Islet precursor cell (in vitro differentiated cells): ENCODE measurements at places on chromosomes 6 and 20.
A peak's percentile ranks its signal among the peaks of the same experiment; 100 is the strongest.

GRCh38 chr6:166318649-166319600 is 10.7 kb upstream of the PRR18 start:
- DNase-seq, result no peak

- DNase-seq, result no peak
These were observed 175.8 kb upstream of the ARID1B start for GRCh38 chr6:156601152-156602065.

GRCh38 chr6:134074151-134075055 is 22.0 kb upstream of the SLC2A12 start:
- DNase-seq, result peak; percentile 74

GRCh38 chr6:40185486-40185885 is 251.2 kb upstream of the MOCS1 start:
- DNase-seq, result peak; percentile 12

GRCh38 chr6:113437566-113437965 is 419.6 kb upstream of the MARCKS start:
- no peak for DNase-seq

DNA sequence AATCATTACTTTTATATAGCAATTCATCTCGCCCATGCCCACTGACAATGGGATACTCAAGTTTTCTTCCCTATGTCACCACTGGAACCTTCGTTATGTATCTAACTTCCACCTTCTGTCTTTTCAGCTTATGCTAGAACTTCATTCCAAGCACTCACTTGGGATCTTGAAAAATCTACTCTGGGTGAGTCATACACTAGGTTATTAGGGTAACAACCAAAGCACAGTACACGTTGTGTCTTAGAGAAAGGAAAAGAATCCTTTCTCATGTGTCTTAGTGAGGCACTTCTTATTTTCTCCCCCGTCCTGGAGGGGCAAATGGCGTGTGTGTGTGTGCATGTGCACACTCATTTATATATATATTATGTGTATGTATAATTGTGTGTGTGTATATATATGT is 18.3 kb upstream of the FAM162B start:
- no peak for DNase-seq

DNA sequence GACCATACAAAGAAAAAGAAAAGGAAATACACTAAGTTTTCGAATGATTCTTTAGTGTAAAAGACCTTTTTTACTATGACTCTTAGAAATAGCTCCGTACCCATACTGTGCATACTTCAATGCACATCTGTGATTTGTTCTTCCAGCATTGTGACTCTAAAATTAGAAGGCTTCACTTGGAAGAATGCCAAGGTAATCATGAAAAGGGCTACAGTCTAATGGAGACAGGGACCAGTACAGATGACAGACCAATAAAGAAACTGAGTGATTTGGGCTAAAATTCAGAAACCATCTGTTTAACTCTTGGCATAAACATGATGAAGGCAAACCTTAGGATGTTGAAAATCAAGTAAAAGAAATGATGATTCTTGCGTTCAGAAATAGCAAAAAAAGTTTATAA is 46.3 kb downstream of the CYP39A1 start:
- no peak for DNase-seq

GRCh38 chr6:35302604-35303241 is 5.1 kb downstream of the DEF6 start:
- DNase-seq, result peak; percentile 88

DNA sequence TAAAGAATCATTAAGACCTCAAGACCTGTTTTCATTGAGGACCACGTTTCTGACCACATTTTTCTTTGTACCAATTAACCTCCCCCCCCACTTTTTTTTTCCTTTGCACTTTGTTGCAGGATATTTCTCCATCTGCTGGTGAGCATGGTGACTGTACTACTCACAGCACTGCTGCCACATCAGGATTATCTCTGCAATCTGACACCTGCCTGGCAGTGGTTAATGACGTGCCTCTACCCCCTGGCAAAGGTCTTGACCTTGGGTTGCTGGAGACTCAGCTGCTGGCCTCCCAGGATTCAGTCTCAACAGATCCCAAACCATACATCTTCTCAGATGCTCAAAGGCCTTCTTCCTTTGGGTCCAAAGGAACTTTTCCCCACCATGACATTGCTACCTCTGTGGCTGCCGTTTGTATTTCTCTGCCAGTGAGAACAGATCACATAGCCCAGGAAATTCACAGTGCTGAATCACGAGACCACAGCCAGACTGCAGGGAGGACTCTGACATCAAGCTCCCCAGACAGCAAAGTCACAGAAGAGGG is 46.6 kb upstream of the EDN3 start:
- DNase-seq, result no peak

DNA sequence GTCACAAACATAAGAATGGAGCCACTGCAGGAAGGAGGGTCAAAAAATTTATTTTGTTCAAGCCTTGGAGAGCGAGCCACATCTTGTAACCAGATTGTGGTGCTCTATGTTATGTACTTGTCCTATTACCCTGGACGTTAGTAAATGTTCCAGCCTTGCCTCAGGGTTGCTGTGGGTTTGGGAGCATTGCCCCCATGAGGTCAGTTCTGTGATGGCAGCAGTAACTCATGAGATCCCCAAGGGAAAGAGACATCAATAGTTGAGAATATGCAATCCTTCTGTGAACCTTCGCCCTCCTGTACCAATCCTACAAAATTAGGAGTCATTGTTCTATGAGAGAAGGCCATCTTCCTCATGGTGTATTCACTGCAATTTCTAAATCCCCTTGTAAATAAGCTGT is 16.4 kb upstream of the CFAP206 start:
- DNase-seq, result peak; percentile 84

DNA sequence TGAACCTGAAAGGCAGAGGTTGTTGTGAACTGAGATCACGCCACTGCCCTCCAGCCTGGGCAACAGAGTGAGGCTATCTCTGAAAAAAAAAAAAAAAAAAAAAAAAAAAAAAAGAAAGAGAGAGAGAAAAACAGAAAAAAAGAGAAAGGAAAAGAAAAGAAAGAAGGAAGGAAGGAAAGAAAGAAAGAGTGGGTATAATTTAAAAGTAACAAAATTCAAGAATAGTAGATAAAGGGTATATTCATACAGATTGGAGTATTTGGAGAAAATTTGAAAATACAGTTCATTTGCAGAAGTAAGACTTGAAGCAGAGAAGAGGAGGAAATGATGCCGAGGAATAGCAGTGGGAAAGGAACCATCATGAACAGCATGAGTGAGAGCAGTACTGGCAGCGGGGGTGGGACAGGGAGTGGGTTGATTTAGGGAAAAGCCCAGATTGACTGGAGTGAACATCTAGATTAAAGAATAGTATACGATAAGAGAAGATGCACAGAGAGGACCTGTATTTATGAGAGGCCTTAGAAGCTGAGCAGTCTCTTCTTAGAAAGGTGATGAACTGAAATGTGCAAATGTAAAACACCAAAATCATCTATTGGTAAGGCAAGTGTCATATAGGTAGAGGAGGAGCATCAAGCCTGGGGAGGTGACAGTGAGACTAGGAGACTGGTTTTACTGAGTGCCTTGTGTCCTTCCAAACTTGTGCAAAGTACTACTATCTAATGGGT is 17.8 kb upstream of the HLA-DRB1 start:
- DNase-seq, result no peak

DNA sequence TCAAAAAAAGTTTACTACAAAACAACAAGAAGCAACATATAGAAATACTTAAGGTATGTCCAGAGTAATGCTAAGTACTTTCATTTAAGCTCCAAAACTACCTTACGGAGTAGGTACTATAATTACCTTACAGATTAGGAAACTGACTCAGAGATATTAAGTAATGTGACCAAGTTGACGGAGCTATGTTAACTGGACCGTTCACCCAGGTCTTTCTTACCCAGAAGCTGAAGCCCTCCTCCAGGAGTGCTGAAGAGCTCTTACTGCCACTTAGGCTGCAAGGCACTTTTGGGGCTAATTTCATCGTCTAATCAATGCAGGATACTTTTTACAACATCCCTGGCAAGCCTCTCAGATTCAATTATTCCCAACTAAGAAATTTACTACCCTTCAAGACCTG is 123.7 kb downstream of the CHD6 start:
- no peak for DNase-seq

DNA sequence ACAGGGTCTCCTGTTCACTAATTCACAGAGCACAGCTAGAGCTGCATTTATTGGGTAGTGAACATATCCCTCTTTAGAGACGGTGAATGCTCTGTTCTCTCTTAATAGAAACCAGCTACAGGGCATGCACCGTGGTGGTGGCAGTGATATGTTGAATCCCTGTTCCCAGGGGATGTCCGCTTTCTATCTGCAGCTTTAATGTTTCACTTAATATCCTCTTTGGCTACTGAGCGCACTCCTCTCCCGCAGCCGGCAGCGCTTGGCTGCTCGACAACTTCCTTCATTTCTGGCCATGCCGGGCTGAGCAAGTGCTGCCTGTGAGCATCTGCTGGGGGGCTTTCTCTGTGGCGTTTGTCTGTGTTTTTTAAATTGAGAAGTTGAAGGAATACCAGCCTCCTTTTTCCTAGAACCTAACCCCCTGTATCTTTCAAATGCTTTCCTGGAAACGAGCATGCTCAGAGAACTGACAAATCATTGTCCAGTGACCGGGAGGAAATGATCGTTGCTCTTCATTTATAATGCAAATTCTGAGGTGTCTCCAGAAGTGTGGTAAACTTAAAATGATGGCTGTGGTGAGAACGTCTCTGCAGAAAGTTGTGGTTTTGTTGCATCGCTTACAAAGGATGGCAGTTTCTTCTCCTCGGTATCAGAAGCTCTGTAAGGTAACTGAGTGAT is 297.9 kb downstream of the UTRN start:
- peak; percentile 59 for DNase-seq

DNA sequence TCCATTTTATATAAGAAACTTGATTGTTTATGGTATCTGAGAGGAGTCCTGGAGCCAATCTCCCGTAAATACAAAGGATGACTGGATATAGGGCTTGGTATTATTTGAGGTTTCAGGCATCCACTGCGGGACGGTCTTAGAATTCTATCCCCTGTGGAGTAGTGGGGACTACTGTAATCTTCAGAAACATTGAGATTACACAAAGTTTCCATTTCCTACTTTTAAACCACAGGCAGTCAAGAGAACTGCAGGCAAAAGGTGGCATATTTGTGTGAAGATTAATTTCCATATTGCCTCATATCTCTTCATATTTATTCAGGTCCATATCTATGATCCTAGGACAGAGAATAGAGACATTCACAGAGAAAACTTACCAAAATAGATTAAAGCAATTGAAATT is 586.2 kb downstream of the PHF3 start:
- no peak for DNase-seq

- DNase-seq, result no peak
These were observed 43.8 kb upstream of the EIF2S2 start for GRCh38 chr20:34155836-34156235.

GRCh38 chr6:90285042-90285481 is 11.6 kb downstream of the BACH2 start:
- DNase-seq, result no peak

- peak; percentile 70 for DNase-seq
These were observed 373.8 kb upstream of the JAG1 start for GRCh38 chr20:11047559-11047958.

GRCh38 chr6:13166916-13167315 is 161.4 kb downstream of the TBC1D7 start:
- DNase-seq, result no peak

- no peak for DNase-seq
These were observed 109.4 kb upstream of the SNX9 start for GRCh38 chr6:157713451-157714152.

GRCh38 chr6:113331021-113331420 is 526.1 kb upstream of the MARCKS start:
- DNase-seq, result no peak

GRCh38 chr6:138454981-138455706 is 44.1 kb downstream of the NHSL1 start:
- DNase-seq, result no peak

- no peak for DNase-seq
These were observed 4.1 kb downstream of the TRPC4AP start for GRCh38 chr20:35088231-35089145.

DNA sequence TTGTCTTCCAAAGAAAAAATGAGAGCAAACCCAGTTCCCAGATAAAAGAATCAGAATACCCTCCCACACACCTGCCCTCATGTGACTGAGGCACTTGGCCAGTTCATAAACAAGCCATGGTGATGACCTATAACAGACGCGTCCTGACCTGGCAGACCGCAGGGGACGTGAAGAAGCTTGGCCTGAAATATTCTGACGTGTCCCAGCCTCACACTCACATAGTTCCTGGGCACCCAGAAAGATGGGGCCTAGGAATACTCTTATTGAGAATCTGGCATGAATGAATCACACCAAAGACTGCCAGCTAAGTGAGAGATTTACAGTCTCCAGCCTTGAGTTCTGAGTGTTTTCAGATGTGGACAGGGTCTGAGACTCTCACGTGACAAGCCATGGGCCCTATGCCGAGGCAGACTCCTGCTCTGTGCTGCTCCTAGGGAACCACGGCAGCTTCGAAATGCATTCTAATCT is 17.2 kb upstream of the MAP3K4 start:
- DNase-seq, result no peak

DNA sequence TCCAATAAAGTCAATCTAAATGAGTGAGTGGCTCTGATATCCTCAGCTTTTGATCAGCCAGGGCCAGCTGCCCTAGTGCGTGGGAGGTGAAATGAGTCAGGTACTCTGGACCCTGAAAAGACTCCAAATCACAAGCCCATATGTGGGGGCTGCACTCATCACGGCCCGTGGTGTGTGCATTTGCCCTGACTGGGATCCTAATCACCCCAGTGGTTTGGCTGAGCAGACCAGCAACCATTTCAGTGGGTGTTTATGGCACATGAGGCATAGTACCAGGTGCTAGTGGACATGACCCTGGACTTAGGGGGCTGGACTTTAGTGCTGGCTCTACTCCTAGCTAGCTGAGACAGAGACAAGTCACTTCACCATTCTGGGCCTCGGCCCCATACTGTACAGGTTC is 39.4 kb downstream of the SCML4 start:
- DNase-seq, result peak; percentile 37

DNA sequence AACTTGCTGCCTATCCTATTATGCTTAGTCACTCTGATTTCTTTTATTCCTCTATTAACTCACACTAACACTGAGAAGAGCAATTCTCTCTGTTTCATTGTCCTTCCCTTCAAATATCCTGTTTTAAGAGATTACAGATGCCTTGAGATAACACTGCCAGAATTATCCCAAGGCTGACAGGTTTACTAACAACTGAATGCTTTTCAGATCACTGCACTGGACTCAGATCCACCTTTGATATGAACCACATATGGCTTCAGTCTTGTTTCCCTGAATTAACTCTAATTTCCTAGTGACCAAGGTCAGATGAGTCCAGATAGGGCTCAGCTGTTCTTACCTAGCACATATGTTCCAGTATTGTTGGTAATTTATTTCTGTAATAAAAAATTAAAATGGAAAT is 633.1 kb downstream of the GRIK2 start:
- DNase-seq, result no peak

DNA sequence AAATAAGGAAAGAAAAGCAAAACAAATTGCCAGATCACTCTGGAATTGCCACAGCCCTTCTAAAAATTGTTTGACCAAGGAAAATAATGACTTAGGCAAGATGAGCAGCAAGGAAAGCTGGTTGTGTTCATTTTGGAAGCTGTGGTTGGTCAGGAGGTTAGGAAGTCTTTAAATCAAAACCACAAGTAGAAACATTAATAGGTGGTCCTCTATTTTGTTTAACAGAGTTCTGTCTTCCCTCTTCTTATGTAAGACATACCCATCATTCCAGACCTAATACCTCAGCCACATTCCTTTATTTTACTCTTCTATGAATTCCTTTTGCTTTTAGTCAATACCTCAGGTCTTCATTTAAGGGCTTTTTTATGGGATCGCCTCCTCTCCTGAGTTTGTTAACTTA is 422.2 kb upstream of the PLCB4 start:
- no peak for DNase-seq

- DNase-seq, result peak; percentile 82
These were observed 103.8 kb downstream of the TMEM242 start for GRCh38 chr6:157219201-157220200.

GRCh38 chr6:3798055-3798919 is 46.8 kb upstream of the PXDC1 start:
- DNase-seq, result no peak
